ENCODE measurements at places on chromosomes 2 and 18. TPM values are rescaled to one million over a fixed set of nuclear protein-coding genes. Genes with fewer than 3 reads are reported as not detected.

GRCh38 chr2:12282780-12283695 is 433.7 kb upstream of the TRIB2 start:
- no peak for DNase-seq

DNA sequence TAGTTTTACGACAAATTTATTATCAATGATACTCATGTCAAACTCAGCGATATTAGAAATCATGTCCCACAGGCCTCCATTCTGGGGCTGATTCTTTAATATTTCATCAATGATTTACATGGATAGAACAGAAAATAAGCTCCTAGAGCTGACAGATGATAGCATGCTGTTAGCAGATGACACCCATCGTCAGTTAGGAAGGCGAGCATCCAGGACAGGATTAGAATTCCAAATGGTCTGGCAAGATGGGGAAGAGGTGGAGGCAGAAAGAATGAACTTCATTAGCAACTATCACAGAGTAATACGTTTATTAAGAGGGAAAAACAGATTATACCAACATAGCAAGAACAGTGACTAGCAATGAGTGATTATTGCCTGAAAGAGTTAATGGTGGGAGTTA is 46.2 kb upstream of the ACVR1 start:
- no peak for DNase-seq

GRCh38 chr18:8834881-8835280 is 129.5 kb downstream of the MTCL1 start:
- DNase-seq, result no peak

GRCh38 chr2:65379721-65380171 is 52.7 kb downstream of the SPRED2 start:
- no peak for DNase-seq

Gene CHST10
- 5.1 TPM for polyA plus RNA-seq

Gene BCL2L11
- 9.2 TPM for polyA plus RNA-seq

DNA sequence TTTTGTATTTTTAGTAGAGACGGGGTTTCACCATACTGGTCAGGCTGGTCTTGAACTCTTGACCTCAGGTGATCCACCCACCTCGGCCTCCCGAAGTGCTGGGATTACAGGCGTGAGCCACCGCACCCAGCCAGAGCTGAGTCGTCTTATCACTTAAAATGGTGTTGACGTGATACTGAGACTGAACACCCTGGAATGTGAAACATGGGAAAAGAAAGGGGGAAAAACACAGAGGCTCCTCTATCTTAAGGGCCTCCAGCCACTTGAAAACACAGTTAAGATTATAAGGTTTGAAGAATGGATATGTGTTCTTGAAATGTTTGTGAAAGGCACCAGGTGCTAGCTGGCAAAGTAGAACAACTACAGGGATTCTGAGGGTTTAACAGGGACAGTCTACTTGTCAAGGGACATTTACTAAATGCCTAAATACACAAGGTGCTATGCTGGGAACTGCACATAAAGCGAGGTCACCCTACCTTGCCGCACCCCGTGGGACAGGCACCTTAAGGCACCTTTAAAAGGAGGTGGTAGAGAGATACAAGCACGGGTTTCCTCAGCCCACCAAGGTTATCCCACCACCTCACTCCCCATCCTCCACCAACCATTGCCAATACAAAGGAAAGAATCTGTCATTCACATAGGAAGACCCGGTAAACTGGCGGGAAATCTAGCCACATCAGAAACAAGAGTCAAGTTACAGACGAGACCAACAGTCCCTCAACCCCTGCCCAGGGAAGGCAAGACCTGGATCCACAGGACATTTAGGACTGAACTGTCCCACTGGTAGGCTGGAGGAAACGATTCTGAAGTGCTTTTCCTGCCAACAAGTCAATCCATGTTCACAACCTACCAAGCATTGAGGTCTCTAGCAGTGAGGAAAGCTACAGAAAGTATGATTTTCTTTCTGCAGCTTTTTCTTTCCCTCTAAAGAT is 43.4 kb downstream of the STK39 start:
- no peak for DNase-seq

GRCh38 chr2:38599706-38600105 is 3.0 kb downstream of the HNRNPLL start:
- DNase-seq, result peak; percentile 71

DNA sequence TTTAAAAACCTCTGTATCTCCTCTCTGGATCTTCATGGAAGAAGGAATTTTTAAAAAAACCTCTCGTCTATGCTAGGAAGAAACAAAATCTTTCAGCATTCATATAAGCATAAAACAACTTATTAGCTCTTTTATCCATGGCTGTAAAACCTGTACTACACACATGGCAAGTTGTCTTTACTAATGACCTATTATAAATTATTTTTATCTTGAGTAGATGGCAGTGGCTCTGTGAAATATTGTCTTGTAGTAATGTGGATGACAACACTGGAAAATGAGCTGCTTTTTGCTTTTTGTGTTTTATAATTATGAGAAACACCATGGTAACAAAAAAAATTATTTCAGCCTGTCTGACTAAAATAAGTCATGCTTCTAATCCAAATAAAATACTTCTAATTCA is 18.9 kb downstream of the PHLPP1 start:
- no peak for DNase-seq

- DNase-seq, result peak; percentile 34
Observed at GRCh38 chr2:166411473-166412230, 35.9 kb upstream of the SCN9A start.

Gene FIGN
- 0.42 TPM for polyA plus RNA-seq

GRCh38 chr2:44077942-44078511 is 82.2 kb upstream of the LRPPRC start:
- no peak for DNase-seq

GRCh38 chr2:240479111-240479501 is 43.6 kb downstream of the GPC1 start:
- DNase-seq, result no peak

All from lung (tissue), 17 donors.